ENCODE measurements at places on chromosomes 11 and 22.

DNA sequence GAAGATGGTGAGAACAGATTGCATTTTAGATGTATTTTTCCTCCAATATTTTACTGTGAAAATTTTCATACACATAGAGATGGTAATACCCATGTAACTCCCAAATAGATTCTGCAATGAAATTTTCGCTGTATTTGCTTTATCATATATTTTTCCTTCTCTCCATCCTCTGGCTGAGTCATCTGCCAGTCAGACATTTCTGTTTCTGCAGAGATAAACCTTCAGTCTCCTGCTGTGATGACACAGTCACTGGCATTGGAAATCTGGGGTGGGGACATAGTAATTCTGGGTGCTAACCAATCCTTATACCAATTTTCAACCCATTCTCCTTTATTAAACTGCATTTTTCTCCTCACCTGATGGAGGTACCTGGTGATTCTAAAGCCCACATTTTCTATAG, 33.7 kb downstream of the SVIP start:
- DNase-seq, result no peak

- DNase-seq, result no peak
Measured at GRCh38 chr11:13891911-13892310, 70.6 kb upstream of the SPON1 start.

DNA sequence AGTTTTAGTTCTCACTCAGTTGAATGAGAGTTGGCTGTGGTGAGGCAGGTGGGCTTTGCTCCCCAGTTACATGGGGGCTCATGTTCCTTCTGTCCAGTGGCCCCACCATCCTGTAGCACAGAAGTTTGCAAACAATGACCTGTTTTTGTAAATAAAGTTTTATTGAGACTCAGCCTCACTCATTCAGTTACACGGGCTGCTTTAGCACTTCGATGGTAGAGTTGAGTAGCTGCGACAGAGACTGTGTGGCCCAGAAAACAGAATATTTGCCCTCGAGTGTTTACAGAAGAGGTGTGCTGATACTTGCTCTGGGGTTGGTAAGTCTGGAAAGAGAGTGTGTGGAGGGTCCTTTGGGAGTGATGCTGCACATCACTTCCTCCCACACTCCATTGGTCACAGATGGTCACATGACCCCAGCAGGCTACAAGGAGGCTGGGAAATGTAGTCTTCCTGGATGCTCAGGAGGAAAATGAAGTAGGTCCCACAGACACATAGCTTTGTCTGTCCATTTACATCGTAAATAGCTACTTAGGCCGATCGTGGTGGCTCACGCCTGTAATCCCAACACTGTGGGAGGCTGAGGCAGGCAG, 34.6 kb downstream of the IFT27 start:
- peak; percentile 10 for DNase-seq

DNA sequence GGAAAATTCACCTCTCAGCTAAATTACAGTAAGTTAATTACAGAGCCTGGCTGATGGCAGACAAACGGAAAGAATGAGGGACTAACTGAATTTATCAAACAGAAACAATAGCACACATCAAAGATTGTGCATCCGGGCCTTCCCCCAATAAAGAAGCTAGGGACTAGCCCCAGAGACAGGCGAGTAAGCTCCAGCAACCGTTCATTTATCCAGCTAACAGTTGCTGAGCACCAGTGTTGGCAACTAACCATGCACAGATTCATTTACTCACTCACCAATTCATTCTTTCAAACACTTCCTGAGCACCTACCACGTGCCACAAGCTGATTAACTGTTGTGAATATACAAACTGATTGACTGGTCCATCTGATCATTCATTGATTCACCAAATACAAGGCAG, 51.2 kb downstream of the SMCO4 start:
- DNase-seq, result no peak

DNA sequence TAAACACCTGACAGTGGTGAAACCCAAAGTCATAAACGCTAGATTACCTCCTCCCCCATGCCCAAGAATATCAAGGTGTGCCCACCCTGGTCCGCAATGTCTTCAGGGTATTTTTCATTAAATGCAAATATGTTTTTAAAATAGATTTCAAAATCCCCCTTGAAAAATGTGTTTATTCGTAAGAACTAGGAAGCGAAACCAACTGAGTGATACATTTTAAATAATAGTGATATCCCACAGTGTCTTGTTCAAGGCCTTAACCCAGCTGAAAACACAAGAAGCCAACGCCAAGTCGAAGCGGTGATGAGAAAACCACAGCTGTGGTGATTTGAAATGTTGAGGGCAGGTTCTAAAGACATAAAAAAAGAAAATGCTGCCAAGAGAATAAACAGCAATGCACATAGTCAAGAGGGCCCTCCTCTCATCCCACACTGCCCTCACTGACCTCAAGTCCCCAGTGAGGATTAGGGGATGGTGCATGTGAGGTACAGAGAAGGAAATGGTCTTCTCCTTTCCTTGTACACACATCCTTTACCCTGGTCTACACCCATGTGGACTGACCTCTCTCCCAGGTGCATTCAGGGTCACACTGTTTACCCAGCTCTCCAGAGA, 25.5 kb downstream of the KCNJ1 start:
- peak; percentile 8 for DNase-seq
